Amygdala (tissue), 56 donors: ENCODE measurements at places on chromosomes 3 and 15.

GRCh38 chr3:113283306-113283705 is 71.9 kb downstream of the BOC start:
- DNase-seq: no peak

GRCh38 chr3:65582012-65582717 is 456.6 kb downstream of the MAGI1 start:
- no peak for DNase-seq

- no peak for DNase-seq
These were observed 76.2 kb downstream of the LARS2 start for GRCh38 chr3:45464336-45465170.

DNA sequence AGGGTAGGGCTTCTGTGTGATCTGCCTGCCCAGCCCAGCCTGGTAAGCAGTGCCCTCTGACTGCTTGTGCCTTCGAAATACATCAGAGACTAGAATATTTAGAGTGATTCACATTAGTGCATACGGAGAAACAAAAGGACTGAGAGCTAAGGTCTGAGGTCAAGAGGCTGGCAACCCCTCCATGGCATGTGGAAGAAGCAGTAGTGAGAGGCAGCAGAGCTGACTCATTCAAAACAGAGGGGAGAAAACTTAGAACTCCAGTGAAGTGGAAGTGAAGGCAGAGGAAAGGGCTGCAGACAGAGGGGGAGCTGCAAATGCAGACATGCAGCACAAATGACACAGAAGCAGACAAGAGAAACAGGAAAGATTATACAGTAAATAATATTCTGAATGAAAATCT is 61.6 kb downstream of the ULK4 start:
- no peak for DNase-seq

DNA sequence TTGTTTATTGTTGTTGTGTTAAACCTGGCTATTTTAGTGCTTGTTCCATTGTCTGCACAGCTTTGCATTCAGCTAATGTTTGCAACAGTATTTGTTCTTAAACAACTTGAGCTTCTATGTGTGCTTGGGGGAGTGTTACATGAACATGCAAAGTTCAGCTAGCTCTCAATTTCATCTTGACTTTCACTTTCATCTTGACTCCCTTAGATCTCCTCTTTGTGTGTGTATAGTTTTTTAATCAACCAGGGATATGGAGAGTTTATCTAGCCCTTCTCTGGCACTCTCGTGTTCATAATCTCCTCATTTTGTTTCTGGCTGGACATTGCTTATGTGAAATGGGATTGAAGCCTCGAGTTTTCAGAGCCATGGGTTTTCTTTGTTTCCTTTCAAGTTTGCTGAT is 212.4 kb upstream of the ZBTB20 start:
- DNase-seq: no peak

GRCh38 chr3:10814623-10815022 is 1.4 kb upstream of the SLC6A11 start:
- DNase-seq: no peak

- peak; percentile 39 for DNase-seq
These were observed 123.2 kb upstream of the GOLGA8J start for GRCh38 chr15:29959384-29960137.

DNA sequence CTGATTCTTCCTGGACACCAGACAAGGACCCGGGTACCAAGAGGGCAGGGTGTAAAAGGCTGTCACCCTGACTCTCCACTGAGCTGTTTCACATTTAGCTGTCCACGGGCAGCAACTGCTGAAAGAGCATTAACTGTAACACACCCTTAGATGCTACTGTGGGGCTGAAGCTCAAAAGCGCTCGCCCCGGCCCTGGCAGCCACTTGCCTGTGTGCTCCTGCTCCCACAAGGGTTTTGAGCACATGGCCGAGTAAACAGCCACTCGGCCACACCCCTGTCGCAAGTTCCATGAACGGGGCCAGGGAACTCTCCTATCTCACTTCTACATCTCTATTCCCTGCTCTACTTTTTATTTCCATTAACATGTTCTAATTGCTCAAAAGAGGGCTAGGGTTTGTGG is 421.7 kb downstream of the TUSC7 start:
- no peak for DNase-seq

- no peak for DNase-seq
These were observed 201.1 kb upstream of the LRRFIP2 start for GRCh38 chr3:37375184-37376127.

GRCh38 chr3:134360046-134360445 is 14.2 kb downstream of the AMOTL2 start:
- no peak for DNase-seq

GRCh38 chr3:191306428-191306827 is 22.8 kb upstream of the CCDC50 start:
- no peak for DNase-seq

GRCh38 chr3:42092006-42092405 is 849 bp downstream of the TRAK1 start:
- no peak for DNase-seq

GRCh38 chr3:85594676-85595075 is 635.9 kb downstream of the CADM2 start:
- no peak for DNase-seq

GRCh38 chr3:134486577-134487041 is 752 bp downstream of the CEP63 start:
- no peak for DNase-seq

DNA sequence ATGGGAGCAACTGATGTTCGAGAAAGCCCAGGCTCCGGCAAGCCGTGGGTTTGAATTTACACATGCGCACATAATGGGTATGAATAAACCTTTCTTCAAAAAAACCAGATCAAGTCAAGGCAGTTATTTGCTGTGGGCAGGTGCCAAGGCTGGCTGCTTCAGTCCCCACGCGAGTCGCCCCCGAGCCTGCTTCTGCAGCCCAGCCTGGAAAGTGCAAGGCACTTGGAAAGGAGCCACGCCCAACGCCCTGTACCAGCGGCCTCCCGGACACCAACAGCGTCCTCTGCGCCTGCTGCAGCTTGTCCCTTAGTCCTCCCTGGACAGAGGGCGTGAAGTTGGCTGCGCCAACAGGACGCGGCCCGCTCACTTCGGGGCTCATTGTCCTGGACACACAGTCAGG is 68.9 kb downstream of the KLF15 start:
- no peak for DNase-seq

DNA sequence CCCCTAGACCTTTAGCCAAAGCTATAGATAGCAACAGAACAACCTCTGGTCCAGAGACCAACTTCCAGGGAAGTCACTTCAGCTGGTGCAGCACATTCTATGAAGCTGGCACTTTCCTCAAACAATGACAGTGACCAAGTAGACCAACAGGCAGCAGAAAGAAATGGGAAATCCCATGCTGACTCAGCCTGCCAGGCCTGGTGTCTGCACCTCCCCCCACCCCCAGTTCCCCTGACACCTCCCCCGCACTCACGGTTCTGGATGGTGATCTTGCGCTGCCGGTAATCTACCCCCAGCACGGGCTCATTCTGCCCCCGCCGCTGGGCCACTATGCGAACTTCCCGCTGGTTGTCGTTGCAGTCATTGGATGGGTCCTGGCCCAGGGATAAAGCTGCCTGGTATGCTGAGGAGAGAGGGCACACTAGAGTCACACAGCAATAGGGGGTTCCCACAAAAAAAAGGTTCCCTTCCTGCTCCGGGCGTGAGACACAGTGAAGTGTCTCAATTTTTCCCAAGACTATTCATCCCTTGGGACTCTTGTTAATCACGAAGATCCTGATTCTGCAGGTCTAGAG is 17.0 kb downstream of the ILDR1 start:
- no peak for DNase-seq

- DNase-seq: no peak
These were observed 124.6 kb downstream of the FOXP1 start for GRCh38 chr3:71458895-71459294.

GRCh38 chr3:126540342-126540849 is 16.4 kb downstream of the CHST13 start:
- DNase-seq: no peak

GRCh38 chr3:48614044-48614443 is 4.6 kb upstream of the UQCRC1 start:
- no peak for DNase-seq

- DNase-seq: no peak
These were observed 113.5 kb downstream of the KCNAB1 start for GRCh38 chr3:156233876-156234275.

DNA sequence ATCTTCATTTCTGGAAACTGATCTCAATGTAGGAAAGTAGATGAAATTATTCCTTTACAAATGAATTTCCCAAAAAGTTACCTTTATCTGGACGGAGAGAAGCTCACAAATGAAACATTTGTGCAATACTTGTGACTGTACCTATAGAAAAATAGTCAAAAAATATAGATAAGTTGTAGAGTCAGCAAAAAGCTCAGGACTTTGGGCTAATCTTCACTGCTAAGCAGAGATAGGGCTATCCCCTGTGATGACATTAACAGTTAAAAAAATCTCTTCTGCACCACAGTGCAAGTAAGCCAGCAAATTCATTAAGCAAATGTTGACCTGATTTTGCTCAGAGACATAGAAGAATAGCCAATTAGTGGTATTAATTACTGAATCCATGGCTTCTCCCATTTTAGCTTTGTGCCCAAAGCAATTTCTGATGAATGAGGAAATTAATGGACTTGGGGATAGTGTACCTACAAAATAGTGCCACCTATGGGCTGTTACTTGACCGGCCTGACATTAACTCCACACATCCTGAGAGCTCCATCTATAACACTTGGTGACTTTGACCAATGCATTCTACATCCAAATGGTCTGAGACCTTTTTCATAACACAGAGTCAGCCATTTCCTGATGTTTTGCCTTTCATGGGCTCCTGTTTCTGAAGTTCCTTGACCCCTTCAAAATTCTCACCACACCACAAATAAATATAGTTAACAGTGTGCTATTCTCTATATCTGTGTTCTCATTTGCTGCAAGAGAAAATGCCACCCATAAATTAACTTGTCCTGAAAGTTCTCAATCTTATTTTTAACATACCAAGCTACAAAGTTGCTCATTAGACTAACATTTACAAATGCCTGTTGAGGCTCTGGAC is 105.0 kb downstream of the SSR3 start:
- no peak for DNase-seq

GRCh38 chr3:16700651-16701050 is 95.4 kb upstream of the DAZL start:
- no peak for DNase-seq

DNA sequence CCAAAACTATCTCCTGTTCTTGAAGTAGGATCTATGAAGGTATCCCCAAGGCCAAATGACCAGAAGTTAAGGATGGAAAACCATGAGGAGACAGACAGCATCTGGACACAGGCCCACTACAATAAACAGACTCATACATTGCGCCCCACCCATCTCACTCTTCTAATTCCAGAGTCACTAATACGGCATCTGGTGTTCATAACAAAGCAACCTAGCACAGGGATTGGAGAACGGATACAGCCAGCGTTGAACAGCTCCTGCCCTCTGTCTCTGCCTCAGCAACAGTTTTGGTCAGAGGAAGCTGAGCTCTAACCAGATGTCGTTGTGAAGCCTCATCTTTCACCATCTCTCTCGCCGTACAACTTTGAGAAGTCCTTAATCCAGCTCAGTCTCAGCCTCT is 44.5 kb upstream of the CCDC80 start:
- DNase-seq: no peak

- DNase-seq: no peak
These were observed 41.7 kb upstream of the ADAMTS17 start for GRCh38 chr15:100383302-100384107.

GRCh38 chr15:75966073-75966472 is 46.2 kb downstream of the NRG4 start:
- DNase-seq: no peak

DNA sequence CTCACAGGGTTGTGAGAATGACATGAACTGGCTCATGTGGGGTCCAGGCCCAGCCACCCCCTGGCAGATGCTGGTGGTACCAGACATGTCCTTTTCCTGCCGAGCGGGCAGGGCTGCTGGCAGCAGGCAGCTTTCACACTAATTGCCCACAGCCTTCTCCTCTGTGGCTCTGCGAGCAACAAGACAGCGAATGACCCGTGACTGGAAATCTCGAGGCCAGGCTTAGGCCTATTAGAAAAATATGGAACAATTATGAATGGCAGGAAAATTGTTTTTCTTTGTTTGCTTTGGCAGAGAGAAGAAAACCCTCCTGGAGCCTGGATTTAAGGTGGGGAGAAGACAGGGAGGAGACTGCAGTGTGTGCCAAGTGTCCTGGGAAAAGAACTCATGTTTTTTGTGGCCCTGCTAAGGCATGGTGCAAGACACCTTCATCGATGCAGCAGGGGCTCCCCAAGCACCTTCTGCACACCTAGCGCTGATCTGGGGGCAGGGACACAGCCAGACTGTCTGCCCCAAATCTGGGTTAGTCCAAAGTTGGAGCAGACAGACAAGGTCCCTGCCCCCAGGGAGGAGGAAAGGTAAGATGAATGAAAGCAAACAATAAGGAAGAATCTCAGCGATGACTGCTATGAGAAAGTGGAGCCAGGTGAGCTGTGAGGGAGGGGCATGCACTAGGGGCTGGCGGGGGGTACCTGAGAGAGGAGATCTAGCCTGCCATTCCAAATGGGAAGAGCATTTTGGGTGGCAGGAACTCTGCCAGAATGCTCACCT is 193.8 kb upstream of the TLE3 start:
- no peak for DNase-seq

DNA sequence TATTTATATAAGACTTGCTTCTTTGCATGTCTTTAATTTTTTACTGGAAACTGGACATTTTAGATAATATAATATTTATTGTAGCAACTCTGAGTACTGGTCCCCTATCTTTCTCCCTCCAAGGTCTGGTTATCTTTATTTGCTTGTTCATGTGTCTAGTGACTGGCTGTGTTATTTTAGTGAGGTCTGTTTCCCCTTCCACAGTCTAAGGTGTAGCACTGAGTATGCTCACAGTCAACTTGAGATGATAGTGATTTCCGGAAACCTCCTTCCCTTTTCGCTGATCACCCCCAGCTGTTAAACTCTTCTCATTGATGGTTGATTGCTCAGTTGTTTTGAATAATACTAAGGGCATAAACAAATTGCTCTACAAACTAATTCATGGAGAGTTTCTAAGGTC is 37.0 kb downstream of the PCNP start:
- no peak for DNase-seq

DNA sequence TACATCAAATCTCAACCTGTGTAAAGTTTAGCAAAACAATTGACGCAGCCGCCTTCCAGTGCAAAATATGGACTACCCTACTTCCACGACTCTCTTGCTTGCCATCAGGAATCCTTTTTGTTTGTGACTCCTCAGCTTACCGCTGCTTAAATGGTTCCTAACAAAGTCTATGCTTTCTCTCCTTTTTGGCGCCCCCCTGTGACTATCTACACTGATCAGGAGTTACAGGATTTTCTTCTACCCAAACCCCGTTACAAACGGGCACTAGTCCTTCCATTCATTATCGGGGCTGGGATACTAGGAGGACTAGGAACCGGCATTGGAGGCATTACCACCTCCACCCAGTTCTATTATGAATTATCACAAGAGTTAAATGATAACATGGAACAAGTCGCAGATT is 184.0 kb downstream of the IGSF11 start:
- no peak for DNase-seq

DNA sequence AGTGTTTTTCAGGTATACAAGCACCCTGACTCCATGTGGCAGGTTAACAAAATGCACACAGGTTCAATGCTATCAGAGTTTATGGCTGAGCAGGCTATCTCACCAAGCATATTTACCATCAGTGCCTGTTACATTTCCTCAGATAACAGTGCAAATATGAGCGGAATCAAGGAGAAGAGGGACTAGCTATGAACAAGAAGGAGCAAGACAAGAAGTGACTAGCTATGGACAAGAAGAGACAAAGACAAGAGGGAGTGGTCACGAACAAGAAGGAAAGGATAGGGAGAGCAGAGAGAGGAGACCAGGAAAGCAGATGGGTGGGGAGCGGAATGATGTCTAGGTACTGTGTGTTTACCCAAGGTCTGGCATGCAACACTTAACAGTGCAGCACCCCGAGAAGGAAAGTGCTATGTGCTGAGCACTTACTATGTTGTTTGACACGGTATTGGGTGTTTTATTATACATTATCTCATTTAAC is 8.6 kb downstream of the ILDR1 start:
- DNase-seq: no peak
